NCI-H2107 (cell line): ENCODE measurements at places on chromosomes 2 and 18.

- DNase-seq, result peak; percentile 4
Observed at GRCh38 chr2:73037947-73038585, 33.4 kb downstream of the SFXN5 start.

DNA sequence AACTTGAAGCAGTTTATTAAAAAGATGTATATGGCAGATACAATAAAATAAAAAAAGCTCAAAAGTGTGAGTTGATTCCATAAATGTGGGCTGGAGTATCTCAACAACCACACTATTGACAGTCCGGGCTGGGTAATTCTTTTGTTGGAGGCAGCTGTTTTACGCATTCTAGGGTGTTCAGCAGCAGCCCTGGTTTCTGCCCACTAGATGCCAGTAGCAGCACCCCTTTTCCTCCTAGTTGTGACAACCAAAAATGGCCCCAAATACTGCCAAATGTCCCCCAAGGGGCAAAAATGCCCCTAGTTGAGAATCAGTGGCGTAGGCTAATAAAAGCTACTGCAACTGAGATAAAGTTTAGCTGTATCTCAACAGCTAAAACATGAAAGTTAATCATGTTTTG, 44.8 kb downstream of the CHMP3 start:
- no peak for DNase-seq

GRCh38 chr2:128708106-128708816, 389.6 kb upstream of the HS6ST1 start:
- no peak for DNase-seq

DNA sequence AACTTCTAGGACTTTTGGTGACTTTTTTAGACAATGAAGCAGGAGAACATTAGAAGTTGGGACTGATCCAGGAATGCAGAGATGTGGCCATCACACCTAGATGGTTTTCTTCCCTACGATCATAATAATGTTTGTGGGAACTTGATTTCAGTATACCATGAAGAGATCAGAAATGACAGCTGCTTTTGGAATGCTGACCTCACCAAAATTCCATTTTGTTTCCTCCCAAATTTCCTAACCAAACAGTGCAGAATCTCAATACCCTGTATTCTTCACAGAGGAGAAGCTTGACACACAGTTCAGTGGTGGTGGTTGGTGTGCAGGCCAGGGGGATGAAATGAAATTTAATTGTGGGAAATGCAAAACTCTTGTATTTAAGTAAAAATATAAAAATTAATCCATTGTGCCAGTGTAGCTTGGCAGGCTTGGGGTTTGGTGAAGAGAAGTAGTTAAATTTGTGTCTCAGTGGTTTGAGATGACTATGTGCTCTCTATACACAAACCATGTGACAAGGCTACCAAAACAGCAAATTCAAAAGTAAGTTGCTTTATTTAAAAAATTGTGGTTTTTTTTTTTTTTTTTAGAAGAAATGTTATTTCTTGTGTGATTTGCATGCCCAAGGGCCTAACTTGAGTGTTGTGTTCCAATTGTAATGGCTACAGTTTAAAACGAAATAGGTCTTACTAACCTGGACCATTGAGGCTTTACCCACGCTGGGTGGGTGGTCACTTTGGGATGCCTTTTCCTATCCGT, 252.4 kb downstream of the LPIN1 start:
- no peak for DNase-seq

DNA sequence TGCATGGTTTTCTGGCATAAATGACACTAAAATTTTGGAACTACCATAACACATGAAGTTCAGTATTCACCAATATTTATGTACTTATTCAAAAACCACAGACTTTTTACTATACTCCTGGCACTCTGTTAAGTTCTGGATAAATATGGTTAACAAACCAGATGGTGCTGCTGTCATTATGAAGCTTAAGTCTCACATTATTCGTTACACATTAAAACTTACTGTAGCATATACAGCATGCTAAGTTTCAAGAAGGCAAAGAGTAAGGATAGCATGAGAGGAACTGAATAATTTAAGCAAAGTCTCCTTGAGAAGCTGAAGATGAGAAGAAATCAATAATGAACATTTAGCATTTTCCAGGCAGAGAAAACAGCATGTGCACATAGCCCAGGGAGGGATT, 929.5 kb downstream of the NRXN1 start:
- no peak for DNase-seq
